ENCODE measurements at places on chromosomes 2 and 18. TPM values are rescaled to one million over a fixed set of nuclear protein-coding genes. Genes with fewer than 3 reads are reported as not detected.

Gene SGPP2
- total RNA-seq = 7.1 TPM

Gene TACR1
- not detected for total RNA-seq

Gene CAPG
- 10.2 TPM for total RNA-seq

Gene ALLC
- total RNA-seq = not detected

- H3K36me3 ChIP-seq = no peaks in the 10 kb centered on the region
- H3K27me3 ChIP-seq = peaks cover 10% of the 10 kb centered on the region
- no peak for DNase-seq
These were observed 63.0 kb downstream of the CELF4 start for GRCh38 chr18:37502601-37503000.

Gene VWA3B
- total RNA-seq = 0.43 TPM

DNA sequence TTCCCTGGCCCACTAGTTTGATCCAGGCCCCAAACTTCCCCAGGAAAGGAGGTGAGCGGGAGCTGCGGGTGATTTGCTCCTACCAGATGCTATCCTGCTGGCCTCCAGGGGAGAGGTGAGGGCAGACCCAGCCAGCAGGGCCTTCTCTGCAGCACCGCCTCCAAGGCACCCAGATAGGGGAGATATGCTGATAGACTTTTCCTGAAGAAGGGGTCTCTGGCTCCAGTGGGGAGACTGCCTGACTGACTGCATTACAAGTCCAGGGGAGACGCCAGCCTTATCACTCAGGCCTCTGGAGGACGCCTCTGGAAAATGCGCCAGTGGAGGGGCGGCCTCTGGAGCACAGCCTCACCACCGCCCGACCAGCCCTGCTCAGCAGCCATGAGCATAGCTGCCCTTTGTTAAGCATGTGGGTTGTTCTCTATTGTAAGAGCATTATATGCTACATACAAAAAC, 60.6 kb upstream of the SMAD7 start:
- no peaks in the 10 kb centered on the region for H3K4me1 ChIP-seq
- H3K27me3 ChIP-seq = no peaks in the 10 kb centered on the region
- no peak overlapping the region for H3K4me3 ChIP-seq

Gene MDH1B
- 0.86 TPM for total RNA-seq

DNA sequence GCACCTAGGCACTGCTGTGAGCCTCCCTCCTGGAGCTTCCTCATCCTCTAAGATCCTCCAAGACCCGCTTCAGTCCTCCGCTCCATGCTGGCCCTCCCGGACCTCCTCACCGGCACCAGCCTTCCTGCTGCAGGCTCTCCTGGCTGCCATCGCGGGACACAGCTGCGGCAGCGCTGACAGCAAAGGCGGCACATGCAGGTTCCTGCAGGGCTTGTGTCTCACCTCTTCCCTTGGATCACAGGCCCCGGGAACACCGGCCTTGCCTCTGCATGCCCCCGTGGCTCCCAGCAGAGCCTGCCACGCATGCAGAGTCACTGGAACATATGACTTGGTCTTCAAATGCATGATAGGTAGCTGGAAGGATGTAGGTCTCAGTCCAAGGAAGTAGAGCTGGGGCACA, 67.2 kb downstream of the PTGR3 start:
- H3K36me3 ChIP-seq = no peaks in the 10 kb centered on the region
- H3K27me3 ChIP-seq = peaks cover 3% of the 10 kb centered on the region
- no peaks in the 10 kb centered on the region for H3K4me1 ChIP-seq
- no peak overlapping the region for H3K27ac ChIP-seq
- H3K4me3 ChIP-seq = no peak overlapping the region
- DNase-seq = no peak

Gene SULT1C4
- not detected for total RNA-seq

Gene ERBB4
- total RNA-seq = not detected

Gene GPAT2
- total RNA-seq = 14.4 TPM

DNA sequence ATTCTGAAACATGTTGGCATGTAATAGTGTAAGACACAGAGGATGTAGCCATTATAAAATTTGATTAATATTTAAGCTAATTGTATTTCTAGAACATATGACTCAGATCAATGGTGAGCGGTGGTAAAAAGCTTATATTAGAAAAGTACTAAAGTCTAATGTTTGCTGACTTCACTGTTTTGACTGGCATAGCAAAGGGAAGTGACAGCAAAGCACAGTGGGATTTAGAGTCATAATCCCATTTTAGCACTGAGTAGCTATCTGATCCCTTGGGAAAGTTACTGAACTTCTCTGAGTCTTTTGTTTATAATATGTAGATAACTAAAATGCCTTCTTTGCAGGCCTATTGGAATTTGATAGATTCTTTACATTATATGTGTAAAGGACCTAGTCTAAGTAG, 60.4 kb downstream of the KIAA1328 start:
- H3K27ac ChIP-seq = no peak overlapping the region
- H3K4me1 ChIP-seq = no peaks in the 10 kb centered on the region
- peaks cover 27% of the 10 kb centered on the region for H3K36me3 ChIP-seq
- H3K4me3 ChIP-seq = no peak overlapping the region
- no peaks in the 10 kb centered on the region for H3K27me3 ChIP-seq

- DNase-seq = no peak
- H3K4me3 ChIP-seq = no peak overlapping the region
- no peaks in the 10 kb centered on the region for H3K27me3 ChIP-seq
These were observed 109.4 kb downstream of the SPTBN1 start for GRCh38 chr2:54565551-54565950.

DNA sequence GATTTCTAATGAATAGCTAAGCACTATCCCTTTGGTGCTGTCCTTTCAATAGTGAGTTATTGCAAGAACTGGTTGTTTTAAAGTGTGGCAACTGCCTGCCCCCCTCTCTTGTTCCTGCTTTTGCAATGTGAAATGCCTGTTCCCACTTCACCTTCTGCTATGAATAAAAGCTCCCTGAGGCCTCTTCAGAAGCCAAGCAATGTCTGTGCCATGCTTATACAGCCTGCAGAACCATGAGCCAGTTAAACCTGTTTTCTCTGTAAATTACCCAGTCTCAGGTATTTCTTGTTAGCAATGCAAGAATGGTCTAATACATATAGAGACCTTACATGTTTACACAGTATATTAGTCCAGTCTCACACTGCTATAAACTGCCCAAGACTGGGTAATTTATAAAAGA, 15.0 kb upstream of the METTL21A start:
- H3K36me3 ChIP-seq = no peaks in the 10 kb centered on the region
- H3K27me3 ChIP-seq = no peaks in the 10 kb centered on the region
- no peak overlapping the region for H3K4me3 ChIP-seq
- no peak for DNase-seq

Gene GCKR
- not detected for total RNA-seq

DNA sequence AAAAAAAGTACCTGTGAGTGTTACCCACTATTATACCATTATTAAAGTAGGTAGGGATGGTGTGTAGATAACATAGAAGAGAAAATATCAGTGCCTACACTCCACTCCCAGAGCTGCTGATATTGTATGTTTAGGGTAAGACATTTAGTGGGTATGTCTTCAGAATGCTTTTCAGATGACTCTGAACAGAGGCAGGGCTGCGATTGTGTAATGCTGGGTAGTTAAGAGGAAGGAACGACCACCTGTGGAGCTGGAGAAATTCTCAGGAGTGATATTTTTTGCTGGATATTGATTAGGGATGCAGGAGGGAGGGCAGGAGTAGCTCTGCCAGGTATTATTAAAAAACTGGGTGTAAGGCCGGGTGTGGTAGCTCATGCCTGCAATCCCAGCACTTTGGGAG, 2.8 kb downstream of the CNOT11 start:
- no peak for DNase-seq
- no peaks in the 10 kb centered on the region for H3K27me3 ChIP-seq
- peaks cover 19% of the 10 kb centered on the region for H3K36me3 ChIP-seq
- no peak overlapping the region for H3K27ac ChIP-seq

DNA sequence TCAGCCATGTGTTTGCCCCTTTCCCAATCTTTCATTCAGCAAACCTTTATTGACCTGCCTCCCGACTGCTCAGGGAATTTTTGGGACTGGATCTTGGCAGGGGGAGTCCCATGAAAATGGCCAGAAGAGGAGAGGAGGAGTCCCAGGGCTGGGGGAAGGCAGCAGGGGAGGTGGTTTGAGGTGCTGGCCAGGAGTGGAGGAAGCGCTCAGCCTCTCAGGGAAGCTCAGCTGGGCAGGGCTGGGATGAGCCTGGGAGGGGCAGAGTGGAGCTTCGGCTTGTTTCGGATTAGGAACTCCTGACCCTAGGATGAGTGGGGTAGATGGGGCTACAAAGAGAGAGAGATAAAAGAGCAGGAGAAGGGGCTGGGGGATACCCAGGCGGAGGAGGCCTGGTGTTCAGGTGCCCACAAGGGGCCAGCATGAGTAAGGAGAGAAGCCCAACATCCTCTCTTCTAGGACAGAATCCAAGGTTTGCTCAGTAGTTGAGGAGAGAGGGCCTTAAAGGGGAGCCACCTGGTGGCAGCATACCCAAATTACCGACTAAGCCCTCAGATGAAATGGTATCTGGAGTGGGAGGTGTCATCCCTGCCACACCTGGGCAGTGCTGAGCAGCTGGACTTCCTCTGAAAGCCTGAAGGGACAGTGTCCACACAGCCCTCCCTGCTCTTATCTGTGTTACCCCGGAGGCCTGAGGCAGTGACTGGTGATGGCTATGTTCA, 91.1 kb downstream of the INHBB start:
- H3K4me1 ChIP-seq = peaks cover 4% of the 10 kb centered on the region
- H3K27ac ChIP-seq = no peak overlapping the region
- H3K4me3 ChIP-seq = no peak overlapping the region
- DNase-seq = peak; percentile 50
- H3K27me3 ChIP-seq = peaks cover 10% of the 10 kb centered on the region

DNA sequence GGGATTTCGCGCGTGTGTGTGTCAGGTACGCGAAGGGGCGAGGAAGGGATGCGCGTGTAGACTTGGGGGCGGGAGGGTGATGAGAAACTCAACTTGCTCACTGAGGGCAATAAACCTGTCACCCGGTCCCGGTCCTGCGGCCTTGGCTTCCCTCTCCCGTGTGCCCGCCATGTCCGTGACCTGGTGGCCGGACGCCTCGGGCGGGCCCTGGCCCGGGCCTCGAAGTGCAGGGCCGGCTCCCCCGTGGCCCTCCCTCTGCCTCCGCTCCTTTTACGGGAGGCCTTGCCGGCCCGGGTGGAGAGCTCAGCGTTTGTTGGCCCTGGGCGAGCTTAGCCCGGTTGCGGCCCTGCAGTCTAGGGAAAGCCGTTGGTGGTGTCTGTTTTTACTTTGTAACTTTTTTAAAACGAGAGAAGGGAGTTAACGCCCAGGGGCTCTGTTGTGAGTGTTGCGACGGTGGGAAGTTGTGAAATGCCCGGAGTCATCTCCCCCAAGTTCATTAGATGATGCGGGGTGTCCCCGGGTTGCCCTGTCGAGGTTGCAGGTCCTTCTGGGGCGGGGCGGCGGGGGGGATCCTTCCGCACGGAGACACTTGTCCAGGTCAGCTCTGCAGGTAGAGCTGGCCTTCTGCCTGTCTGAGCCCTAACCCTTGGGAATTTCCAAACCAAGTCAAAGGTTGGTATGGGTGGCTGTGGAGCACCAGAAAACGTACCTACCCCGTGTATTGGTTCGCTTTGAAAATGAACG, 883 bp downstream of the SMCHD1 start:
- peak overlapping the region; percentile 93 for H3K4me3 ChIP-seq
- H3K27me3 ChIP-seq = no peaks in the 10 kb centered on the region
- peak overlapping the region; percentile 96 for H3K27ac ChIP-seq
- DNase-seq = peak; percentile 68
- peaks cover 25% of the 10 kb centered on the region for H3K36me3 ChIP-seq

Gene VPS4B
- 30.1 TPM for total RNA-seq

Gene SLC19A3
- total RNA-seq = not detected

Gene APOB
- not detected for total RNA-seq

DNA sequence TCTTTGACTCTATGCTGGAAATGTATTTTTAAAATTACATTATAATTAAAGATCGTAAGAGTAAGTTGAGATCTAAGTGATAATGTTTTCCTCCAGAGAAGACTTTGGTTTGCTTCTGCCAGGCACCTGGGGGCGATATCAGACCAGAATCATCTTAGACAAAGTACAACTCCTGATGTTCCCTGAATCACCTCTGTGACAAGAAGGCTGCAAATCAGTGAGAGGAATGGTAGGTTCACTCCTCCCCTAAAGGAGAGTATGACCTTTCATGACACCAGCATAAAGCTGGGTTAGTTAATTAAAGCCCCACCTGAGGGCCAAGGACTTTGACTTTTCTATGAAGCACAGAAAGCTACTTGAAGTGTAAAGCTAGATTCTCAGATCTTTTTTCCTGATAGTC, 114.4 kb upstream of the DTNA start:
- DNase-seq = no peak
- no peak overlapping the region for H3K4me3 ChIP-seq
- H3K27ac ChIP-seq = no peak overlapping the region
- no peaks in the 10 kb centered on the region for H3K27me3 ChIP-seq
- no peaks in the 10 kb centered on the region for H3K4me1 ChIP-seq

DNA sequence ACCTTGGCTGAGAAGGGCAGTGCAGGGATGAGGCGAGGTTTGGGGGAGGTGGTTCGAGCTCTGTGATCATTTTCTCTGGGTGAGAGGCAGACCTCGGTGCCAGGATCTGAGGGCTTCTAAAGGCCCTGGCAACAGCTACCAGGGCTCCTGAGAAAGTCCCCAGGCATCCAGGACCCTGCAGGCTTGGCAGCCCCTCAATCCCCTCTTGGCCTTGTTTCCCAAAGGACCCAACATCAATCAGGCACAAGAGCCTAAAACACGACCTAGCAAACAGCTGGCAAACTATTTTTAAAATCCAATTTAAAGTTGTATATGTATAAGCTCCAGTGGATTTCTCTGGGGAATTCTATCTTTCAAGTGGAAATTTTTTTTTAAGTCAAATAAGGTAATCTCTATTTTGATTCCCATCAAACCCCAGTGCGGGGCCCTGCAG, 15.0 kb upstream of the MAT2A start:
- H3K4me3 ChIP-seq = no peak overlapping the region
- H3K27ac ChIP-seq = no peak overlapping the region
- no peaks in the 10 kb centered on the region for H3K27me3 ChIP-seq
- DNase-seq = no peak
- no peaks in the 10 kb centered on the region for H3K36me3 ChIP-seq
- peaks cover 3% of the 10 kb centered on the region for H3K4me1 ChIP-seq

GRCh38 chr18:54396760-54397159, 39.1 kb downstream of the C18orf54 start:
- H3K4me1 ChIP-seq = no peaks in the 10 kb centered on the region
- DNase-seq = no peak
- H3K4me3 ChIP-seq = no peak overlapping the region
- H3K27me3 ChIP-seq = peaks cover 3% of the 10 kb centered on the region

GRCh38 chr2:71544919-71545571, 91.7 kb downstream of the DYSF start:
- peaks cover 13% of the 10 kb centered on the region for H3K27me3 ChIP-seq
- H3K4me1 ChIP-seq = peaks cover 11% of the 10 kb centered on the region
- H3K27ac ChIP-seq = no peak overlapping the region
- H3K4me3 ChIP-seq = peak overlapping the region; percentile 48
- no peak for DNase-seq

- DNase-seq = no peak
- no peak overlapping the region for H3K27ac ChIP-seq
- H3K27me3 ChIP-seq = peaks cover 23% of the 10 kb centered on the region
- no peaks in the 10 kb centered on the region for H3K36me3 ChIP-seq
- no peak overlapping the region for H3K4me3 ChIP-seq
These were observed 8.3 kb upstream of the CTIF start for GRCh38 chr18:48530399-48531081.

GRCh38 chr2:134304394-134305108, 50.7 kb downstream of the MGAT5 start:
- H3K4me1 ChIP-seq = peaks cover 51% of the 10 kb centered on the region
- no peaks in the 10 kb centered on the region for H3K36me3 ChIP-seq
- no peaks in the 10 kb centered on the region for H3K27me3 ChIP-seq
- H3K27ac ChIP-seq = no peak overlapping the region

Data from activated naive CD4-positive, alpha-beta T cell treated with anti-CD3 and anti-CD28 coated beads for 36 hours (primary cell).